ENCODE measurements at places on chromosomes 6 and 20.

GRCh38 chr20:58975353-58975752, 5.7 kb upstream of the NELFCD start:
- DNase-seq, result no peak

GRCh38 chr20:11992426-11992825, 74.7 kb downstream of the BTBD3 start:
- DNase-seq, result no peak

DNA sequence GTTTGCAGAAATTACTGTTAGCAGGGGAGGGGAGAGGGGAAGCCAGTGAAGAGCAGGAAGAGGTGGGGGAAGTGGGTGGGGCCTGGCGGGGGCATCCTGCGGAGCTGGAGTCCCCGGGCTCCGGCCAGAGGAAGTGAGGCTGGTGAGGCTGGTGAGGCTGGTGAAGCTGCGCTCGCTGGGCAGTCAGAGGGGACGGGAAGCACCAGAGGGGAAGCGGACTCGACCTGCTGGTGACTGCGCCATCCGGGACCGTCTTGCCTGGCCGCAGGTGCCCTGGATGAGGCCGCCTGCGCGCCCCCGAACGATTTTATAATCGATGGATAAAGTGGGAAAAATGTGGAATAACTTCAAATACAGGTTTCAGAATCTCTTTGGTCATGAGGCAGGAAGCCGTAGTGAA, 635.3 kb upstream of the MARCKS start:
- DNase-seq, result no peak

DNA sequence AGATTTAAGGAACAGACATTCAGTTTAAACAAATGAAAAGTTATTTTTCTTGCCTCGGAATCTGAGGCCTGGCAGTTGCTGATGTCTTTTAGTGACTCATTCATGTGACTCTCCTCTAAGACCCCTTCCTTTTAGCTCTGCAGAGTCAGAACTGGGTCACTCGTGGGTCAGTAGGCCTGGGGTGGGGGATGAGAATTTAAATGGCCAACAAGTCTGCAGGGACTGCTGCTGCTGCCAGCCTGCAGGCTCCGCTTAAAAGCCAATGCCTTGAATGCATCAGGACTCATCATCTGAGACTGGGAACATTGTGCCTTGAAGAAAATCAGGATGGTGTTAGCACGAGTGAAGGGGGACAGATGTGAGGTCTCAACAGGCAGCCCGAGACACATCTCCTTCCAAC, 404.3 kb downstream of the CDH26 start:
- no peak for DNase-seq

- DNase-seq, result no peak
These were observed 427.7 kb upstream of the SULF2 start for GRCh38 chr20:48212806-48213509.

GRCh38 chr6:161079566-161080262, 88.1 kb downstream of the MAP3K4 start:
- peak; percentile 30 for DNase-seq

GRCh38 chr20:17282501-17282900, 55.7 kb downstream of the PCSK2 start:
- DNase-seq, result no peak
